ENCODE measurements at places on chromosomes 3 and 15.

DNA sequence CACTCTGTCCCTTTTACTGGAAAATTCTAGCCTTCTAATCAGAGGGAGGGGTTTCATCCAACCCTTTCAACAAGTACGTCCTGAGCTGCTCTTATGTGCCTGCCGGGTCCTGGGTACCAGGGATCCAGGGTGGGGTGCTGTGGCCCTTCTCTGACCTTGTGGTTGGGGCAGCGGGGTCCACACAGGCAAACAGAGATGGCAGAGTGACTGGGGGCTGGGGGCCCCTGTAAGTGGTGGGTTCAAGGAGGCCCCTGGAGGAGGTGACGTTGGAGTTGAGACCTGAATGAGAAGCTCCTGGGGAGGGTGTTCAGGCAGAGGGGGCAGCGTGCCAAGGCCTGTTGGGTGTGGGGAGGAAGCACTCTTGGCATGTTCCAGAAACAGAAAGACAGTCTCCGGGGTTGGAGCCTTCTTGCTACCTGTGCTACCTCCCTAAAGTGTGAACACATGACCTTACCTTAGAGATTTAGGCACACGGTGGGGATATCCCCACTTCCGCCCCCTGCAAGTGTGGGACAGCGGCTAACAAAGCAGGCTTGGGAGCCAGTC lies 78.1 kb downstream of the FBLN2 start:
- no peak for DNase-seq

DNA sequence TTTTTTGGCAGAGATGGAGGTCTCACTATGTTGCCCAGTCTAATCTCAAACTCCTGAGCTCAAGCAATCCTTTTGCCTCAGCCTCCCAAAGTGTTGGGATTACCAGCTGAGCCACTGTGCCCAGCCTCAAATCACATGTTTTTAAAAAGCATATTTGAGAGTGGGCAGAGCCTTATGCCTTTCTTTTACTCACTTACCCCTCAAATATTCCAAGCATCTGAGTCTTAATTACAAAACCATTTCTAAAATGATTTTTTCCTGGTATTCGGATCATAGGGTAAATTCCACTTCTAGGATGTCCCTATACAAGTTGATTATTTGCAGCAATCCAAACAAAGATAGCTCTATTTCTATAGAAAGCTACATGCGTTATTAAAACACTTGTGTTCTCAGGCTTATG lies 106.1 kb downstream of the RFTN1 start:
- DNase-seq = no peak

GRCh38 chr3:13077431-13078162 lies 4.4 kb upstream of the IQSEC1 start:
- no peak for DNase-seq

- DNase-seq = no peak
Measured at GRCh38 chr15:33500432-33501195, 189.8 kb downstream of the RYR3 start.

DNA sequence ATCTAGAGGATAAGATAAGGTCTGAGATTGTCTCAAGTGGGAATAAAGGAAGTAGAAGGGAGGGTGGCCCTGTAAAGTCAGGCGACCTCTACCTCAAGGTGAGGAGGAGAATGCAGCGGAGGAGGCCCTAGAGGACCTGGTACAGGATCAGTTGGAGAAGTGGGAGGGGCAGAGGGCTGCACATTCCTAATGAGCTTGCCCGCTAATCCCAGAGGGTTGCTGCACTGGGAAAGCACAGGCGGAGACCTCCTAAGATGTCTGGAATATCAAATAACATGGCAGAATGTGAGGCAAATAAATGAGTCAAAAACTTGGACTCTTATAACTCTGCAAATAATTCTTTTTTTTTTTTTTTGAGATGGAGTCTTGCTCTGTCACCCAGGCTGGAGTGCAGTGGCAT lies 30.2 kb upstream of the VPS8 start:
- no peak for DNase-seq

GRCh38 chr3:123039178-123039577 lies 11.6 kb upstream of the SEMA5B start:
- DNase-seq = no peak

GRCh38 chr3:123821920-123822319 lies 62.2 kb downstream of the MYLK start:
- no peak for DNase-seq

DNA sequence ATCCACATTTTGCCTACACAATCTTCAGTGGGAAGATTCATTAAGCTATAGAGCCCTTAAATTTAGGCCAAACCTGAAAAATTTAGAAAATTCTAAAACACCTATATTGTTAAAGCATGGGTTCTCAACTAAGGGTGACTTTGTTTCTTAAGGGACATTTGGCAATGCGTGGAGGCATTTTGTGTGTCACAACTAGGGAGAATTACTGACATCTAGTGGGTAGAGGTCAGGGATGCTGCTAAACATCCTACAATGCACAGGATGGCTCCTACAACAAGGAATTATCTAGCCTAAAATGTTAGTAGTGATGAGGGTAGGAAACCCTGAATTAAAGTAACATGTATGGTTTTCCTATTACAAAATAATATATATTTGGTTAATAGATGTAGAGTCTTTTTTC lies 55.8 kb downstream of the TBC1D5 start:
- DNase-seq = no peak

DNA sequence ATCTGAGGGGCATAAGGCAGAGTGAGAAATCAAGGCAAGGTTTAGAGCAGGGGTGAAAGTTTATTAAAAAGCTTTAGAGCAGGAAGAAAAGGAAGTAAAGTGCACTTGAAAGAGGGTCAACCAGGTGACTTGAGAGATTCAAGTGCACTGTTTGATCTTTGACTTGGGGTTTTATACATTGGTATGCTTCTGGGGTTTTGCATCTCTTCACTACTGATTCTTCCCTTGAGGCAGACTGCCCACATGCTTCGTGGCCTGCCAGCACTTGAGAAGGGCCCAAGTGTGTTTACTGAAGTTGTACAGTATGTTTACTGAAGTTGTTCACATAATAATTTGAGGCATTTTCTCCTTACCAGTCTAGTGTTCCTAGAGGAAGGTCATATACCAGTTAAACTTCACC lies 367.0 kb upstream of the UBE2E2 start:
- no peak for DNase-seq

DNA sequence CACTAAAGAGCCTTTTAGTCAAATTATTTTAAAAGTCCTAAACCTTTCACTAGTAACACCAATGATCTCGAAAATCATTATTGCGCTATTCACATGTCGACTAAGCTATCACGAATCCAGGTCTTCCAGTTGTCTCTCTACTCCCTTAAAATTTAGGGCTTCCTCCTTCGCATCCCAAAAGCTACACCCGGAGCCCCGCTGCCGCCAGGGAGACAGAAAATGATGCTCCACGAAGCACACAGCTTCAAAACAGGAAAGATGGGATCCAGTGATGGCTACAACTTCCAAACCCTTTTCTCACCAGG lies 253 bp downstream of the IFT80 start:
- no peak for DNase-seq

DNA sequence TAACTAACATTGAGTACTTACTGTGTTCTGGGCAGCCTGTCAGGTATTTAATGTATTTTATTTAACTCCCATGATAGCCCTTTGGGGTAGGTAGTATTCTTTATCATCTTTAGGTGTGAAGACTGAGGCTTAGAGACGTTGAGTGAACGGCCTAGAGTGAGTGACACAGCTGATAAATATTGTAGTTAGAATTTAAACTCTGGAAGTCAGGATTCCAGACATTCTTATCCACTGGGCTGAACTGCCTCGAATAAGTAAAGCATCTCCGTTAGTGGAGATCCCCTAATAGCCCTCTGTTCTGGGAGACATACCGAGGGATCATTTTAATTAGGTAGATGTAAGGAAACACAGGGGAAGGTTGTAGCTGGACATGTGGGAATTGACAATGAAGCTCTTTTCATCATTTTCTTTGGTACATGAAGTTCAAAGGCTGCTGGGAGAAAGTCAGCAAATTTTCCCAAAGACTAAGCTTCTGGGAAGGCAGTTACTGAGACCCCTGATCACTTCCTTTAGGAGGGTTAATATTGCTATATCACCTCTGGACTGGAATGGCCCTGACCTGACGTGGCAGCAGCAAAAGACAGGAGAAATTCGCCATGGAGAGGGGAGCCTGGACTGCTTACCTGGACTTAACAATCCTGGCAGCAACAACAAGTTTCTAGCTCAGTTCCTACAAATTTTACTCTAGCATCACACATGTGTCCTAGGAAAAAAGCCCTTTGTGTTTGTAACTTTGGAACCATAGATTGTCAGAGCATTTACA lies 11.7 kb upstream of the PDCD6IP start:
- no peak for DNase-seq

- DNase-seq = no peak
Measured at GRCh38 chr3:114379266-114379665, 85.4 kb downstream of the TIGIT start.

- no peak for DNase-seq
Measured at GRCh38 chr3:14623569-14624051, 28.0 kb upstream of the CCDC174 start.

DNA sequence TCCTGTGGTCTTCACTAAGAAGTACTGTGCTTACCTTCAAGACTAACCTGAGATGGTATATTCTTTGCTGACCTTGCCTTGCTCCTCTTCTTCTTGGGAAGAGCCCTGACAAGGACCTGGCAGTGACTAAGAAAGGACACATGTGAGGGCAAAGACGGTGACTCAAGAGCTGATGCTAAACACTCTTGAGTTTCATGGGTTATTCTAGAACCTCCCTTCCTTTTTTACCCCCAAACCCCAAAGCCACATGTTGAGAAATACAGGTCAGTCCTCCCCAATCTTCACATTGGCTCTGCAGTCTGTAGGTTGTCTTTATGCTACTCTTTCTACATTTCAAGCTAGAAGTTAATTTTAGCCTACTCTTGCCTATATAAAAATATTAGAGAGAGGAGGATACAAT lies 200.6 kb downstream of the SEMA6D start:
- no peak for DNase-seq

GRCh38 chr3:44323341-44323955 lies 15.1 kb upstream of the TCAIM start:
- DNase-seq = peak; percentile 52

- DNase-seq = no peak
Measured at GRCh38 chr3:23819599-23820360, 14.0 kb downstream of the UBE2E1 start.

GRCh38 chr3:111932946-111933345 lies 45.9 kb upstream of the ABHD10 start:
- DNase-seq = no peak

- DNase-seq = no peak
Measured at GRCh38 chr3:157700405-157700804, 197.2 kb upstream of the VEPH1 start.

GRCh38 chr3:45776611-45777010 lies 19.7 kb downstream of the SLC6A20 start:
- no peak for DNase-seq

- no peak for DNase-seq
Measured at GRCh38 chr3:104245261-104245660, 1121.4 kb upstream of the ALCAM start.

- no peak for DNase-seq
Measured at GRCh38 chr3:148344521-148344920, 353.2 kb upstream of the AGTR1 start.

GRCh38 chr3:184508938-184509337 lies 52.6 kb upstream of the EPHB3 start:
- no peak for DNase-seq

DNA sequence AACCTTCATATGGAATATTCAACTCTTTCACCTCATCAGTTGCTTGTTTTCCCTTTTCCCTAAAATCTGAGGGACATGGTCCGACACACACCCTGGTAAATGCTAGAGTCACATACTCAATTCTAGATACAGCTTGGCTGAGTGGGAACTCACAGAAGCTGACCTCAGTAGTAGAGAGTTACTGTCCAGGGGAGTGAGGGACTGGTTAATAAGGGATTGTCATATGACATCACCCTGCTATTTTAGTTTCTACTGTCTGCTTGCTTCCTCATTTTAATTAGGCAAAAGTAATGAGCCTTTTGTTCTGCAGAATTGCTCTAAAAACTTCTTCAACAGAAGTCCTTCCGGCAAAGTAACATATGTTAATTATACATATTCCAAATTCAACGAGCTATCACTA lies 244.5 kb downstream of the ZIC4 start:
- DNase-seq = no peak

GRCh38 chr15:42548249-42549031 lies at the start of the genes HAUS2 and LRRC57:
Gene HAUS2, plus strand, starts transcription at chr15:42548838. Its CDS starts 35 bp downstream, at chr15:42548873.
Gene LRRC57, minus strand, starts transcription at chr15:42548793. Its CDS starts 359 bp downstream, at chr15:42548434.
- peak; percentile 87 for DNase-seq

DNA sequence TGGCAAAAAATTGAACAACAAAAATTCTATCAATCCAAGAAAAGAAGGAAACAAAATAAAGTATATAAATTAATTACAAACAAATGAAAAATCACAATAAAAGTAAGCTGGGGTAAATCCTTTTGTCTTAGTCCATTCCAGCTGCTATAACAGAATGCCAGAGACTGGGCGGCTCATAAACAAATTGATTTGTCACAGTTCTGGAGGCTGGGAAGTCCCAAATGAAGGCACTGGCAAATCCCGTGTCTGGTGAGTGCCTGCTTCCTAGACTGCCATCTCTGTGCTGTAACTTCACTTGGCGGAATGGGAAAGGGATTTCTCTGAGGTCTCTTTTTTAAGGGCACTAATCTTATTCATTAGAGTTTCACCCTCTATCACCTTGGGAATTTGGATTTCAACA lies 53.6 kb upstream of the RPL35A start:
- DNase-seq = no peak

GRCh38 chr3:195410546-195410945 lies 32.3 kb downstream of the ACAP2 start:
- DNase-seq = no peak

DNA sequence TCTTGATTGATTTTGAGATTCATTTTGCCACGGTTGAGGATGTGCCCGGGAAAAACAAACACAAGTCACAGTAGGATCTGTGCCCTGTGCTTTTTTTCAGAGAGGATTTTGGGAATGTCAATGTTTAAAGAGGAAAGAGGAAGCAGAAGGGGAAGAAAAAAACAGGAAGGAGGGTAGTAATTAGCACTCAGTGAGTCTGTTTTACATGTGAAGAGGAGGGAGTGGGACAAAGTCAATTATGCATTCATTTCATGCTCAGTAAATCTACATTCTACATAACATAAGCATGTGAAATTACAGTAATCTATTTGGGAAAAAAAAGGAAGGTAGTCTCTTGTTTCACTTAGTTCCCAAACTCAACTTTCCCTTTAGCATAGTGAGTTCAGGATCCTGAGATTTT lies 18.3 kb upstream of the CD200 start:
- DNase-seq = no peak

All from CD4-positive, alpha-beta T cell treated with Interleukin-12 subunit alpha and Interleukin-12 subunit beta, for 1 hour (primary cell).